CD4-positive, alpha-beta T cell treated with Interleukin-10 for 1 hour (primary cell): ENCODE measurements at places on chromosomes 5 and 9.

GRCh38 chr5:69004127-69004526, 89.7 kb upstream of the SLC30A5 start:
- DNase-seq, result no peak

DNA sequence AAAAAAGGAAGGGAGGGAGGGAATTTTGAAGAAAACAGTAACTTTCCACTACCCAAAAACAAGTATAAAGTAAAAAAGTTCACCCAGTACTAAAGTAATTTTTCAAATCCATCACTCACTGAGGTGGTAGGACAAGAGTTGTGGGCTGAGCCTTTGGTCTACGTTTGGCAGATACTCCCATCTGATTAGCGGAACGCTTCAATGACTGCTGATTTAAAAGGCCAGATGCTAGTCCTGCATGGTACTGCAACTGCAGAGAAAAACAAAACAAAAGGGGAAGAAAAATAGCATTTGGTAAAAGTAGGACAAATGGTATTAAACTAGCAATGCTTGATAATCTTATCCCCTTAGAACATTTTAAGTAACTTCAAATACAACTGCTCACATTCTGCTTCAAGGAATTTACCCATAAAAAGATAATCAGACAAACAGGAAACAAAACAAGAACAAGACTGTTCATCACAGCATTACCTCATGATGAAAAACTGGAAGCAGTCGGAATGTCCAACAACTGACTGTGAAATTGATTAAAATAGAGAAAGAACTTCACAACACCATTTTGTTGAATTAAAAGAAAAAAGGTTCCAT, 65.4 kb downstream of the MED27 start:
- DNase-seq, result no peak

DNA sequence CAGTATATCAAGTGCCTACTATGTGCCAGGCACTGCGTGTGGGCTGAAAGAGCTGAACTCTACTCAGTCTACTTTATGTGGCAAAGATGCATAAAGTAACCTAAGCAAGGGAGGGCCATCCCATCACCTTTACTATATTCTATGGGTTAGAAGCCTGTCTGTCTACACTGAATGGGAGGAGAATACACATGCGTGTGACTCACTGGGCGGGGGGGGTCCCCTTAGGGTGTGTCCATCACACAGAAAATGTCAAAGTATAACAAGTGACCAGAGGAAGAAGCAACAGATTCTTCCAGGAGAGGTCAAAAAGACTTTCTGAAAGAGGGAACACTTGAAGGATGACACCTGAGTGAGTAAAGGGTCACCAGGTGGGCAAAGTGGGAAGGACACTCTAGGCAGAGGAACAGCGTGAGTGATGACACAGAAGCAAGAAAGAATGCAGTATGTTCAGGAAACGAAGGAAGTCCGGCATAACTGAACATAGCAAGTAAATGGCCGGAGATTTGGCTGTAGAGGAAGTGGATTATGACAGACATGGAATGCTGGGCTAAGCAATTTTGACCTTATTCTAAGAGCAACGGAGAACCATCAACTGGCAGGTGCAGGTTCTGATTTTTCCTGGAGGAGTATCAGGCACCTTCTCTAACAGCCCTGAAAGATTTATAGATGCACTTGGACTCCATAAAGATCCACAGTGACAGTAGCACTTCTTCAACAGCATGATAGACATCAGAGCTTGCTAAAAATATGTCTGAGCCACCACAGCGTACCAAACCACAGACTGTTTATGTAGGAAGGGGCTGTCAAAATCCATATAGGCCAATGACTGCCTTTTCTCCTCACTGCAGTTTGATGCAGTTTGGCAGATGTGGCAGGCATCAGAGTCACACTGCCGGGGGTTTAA, 8.0 kb upstream of the WHRN start:
- DNase-seq, result no peak

GRCh38 chr9:125425901-125426515, 164.4 kb downstream of the GAPVD1 start:
- DNase-seq, result no peak

- no peak for DNase-seq
These were observed 34.0 kb downstream of the PIK3R1 start for GRCh38 chr5:68249520-68249919.

GRCh38 chr5:139415221-139415861, 11.5 kb upstream of the SPATA24 start:
- no peak for DNase-seq

GRCh38 chr9:94802793-94803192, 76.3 kb downstream of the AOPEP start:
- DNase-seq, result no peak

DNA sequence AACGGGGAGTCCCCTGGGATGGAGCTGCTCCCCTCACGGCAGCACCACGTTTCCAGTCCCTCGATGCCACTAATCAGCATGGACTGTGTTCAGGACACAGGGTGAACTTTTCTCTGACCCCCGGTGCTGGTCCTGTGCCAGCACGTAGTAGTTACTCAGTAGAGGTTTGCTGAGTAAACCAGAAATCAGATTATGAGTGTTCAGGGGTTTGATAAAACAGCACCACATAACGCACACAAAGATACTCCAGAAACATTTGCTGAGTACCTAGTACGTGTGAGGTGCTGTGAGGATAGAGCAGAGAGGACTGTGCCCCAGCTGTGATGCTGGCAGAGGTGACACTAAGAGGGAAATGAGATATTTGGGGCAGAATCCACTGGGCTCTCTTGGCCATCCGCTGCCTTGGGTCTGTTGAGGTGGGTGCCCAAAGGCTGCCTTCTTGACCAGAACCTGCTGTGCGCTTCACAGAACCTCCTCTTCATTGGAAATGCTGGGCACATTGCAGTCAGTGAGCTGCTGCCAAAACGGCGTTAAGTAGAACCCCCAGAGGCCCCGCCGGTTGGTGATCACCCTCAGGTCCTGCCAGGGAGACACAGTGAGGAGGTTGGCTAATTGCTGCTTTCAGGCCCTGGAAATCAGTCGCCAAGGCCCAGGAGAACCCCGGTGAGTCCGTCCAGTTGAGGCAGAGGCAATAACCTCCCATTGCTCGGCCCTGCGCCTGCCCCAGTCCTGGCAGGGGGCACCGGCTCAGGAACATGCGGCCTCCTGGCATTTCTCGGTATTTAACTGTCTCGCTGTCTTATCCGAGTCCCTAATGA, 49.4 kb downstream of the NEURL1B start:
- no peak for DNase-seq

DNA sequence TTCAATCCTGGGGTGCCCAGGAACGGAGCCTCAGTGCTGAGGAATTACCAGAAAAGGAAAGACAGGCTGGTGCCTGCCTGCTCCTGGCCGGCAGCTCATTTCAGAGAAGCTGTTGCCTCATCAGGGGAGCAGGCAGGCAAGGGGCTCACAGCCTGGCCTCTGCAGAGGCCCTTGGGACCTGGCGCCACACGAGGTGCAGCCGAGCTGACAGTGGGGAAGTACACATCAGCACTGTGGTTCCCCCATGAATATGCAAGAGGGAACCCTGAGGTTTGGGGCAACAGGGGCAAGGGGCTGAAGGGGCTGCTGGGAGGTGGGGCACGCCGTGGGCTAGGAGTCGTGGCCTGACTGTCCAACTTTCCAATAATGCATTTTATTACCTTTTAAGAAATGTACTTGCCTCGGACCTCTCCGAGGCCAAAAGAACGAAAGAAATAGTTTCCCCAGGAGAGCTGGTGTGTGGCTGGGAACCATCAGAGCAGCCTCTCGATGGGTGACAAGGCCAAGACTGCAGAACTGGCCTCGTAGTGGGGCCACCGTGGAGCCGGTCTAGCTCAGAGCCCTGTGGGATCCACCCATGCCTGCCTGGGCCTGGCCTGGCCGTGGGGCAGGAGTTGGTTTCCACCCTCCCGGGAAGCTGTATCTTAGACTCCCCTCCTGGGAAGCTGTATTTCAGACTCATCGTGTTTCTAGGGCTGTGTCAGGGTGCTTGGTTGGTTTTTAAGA, 198.6 kb downstream of the PAX5 start:
- DNase-seq, result no peak

DNA sequence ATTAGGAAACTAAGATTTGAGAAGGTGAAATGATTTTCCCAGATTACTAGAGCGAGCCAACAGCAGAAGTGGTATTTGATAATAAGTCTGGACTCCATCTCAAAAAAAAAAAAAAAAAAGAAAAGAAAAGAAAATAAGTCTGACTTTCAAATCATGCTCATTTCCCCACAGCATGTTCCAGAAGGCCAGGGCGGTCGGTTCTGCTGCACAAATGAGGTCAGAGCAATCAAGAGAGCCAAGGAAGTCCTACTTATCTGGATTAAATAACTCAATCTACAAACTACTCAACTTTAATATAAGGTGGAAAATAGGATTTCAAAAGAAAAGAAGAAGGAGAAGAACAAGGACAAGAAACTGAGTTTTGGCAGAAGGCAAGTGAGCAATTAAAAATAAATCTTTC, 130.4 kb upstream of the RASA1 start:
- no peak for DNase-seq

DNA sequence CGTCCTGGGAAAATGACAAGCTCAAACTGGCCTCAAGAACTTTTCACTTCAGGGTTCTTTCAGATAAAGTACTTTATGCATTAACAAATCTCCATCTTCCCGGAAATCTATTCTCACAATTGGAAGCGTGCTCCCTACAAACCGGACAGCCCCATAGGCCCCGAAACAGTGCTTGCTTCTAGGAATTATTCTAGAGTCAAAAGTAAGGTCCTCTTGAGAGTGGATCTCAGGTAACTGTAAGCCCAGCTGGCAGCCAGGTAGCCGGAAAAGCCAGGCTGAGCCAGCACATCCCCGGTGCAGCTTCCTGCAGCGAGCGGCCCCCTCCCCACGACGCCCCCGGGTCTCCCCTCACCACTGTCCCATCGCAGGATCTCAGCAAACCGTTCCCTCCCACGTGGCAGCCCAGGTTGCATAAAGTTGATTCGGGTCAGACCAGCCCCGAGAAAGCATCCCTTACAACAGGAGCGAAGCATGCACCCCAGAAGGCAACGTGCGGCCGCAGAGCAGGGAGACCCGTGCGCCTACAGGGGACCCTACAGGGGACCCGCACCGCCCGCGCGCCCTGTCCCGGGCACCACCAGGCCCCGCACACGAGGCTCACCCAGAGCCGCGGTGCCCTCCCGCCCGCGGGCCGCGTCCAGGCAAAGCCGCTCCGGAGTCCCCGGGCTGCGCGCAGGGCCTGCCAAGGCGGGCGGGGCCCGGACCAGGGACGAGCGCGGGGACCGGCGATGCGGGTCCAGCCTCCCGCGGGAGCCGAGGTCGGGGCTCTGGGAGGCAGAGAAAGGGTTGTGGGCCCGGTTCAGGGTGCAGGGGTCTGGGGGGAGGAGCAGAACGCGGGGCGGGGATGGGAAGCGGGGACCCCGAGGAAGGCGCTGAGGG, 920 bp downstream of the LPCAT1 start:
- DNase-seq, result no peak

- DNase-seq, result no peak
These were observed 130.8 kb downstream of the MACIR start for GRCh38 chr5:103389357-103389756.

- no peak for DNase-seq
These were observed 65.5 kb downstream of the NR3C1 start for GRCh38 chr5:143337946-143338345.
